ENCODE measurements at places on chromosomes 3 and 15.
A peak's percentile ranks its signal among the peaks of the same experiment; 100 is the strongest.

DNA sequence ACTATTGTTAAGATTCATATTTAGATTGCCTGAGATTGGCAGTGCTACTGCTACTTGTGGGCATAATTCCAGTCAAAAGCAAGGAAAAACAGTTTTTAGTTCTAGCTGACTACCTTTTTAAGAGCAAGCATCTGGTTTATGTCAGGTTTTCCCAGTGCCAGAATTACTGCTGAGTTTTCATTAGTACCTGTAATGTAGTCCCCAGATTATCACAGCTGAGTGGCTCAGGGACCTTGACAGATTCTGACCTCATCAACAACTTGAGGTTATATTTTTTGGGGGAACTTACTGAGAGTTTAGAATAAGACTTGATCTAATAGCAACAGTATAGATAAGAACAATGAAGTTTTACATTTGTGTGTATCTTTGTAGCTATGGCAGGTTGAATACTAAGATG is 31.0 kb downstream of the NXPE3 start:
- no peaks in the 10 kb centered on the region for H3K36me3 ChIP-seq
- no peak overlapping the region for H3K4me3 ChIP-seq
- H3K27ac ChIP-seq: no peak overlapping the region
- H3K27me3 ChIP-seq: no peaks in the 10 kb centered on the region
- peaks cover 25% of the 10 kb centered on the region for H3K4me1 ChIP-seq
- no peak for DNase-seq

GRCh38 chr15:40421246-40422157 is 15.9 kb downstream of the IVD start:
- peaks cover 22% of the 10 kb centered on the region for H3K4me1 ChIP-seq
- no peak overlapping the region for H3K27ac ChIP-seq
- peak; percentile 76 for DNase-seq
- H3K27me3 ChIP-seq: no peaks in the 10 kb centered on the region
- no peaks in the 10 kb centered on the region for H3K36me3 ChIP-seq
- no peak overlapping the region for H3K4me3 ChIP-seq

DNA sequence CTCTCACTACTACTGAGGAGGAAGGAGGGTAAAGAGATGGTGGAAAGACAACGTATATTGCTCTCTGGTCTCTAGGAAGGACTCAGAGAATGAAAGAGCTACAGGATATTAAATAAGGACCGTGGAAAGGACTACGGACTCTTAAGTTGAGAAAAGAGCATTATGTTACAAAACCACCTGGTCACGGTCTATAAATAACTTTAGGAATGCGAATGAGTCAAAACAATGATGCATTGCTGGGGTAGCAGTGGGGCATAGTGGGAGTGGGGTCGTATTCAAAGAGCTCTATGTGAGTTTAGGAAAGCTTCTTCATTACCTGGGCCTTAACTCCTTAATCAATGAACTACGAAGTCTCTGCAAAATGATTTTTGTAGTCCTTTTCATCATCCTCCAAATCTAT is 295.7 kb upstream of the SOX14 start:
- H3K27me3 ChIP-seq: no peaks in the 10 kb centered on the region
- H3K4me3 ChIP-seq: no peak overlapping the region
- H3K4me1 ChIP-seq: no peaks in the 10 kb centered on the region
- no peak overlapping the region for H3K27ac ChIP-seq
- H3K36me3 ChIP-seq: no peaks in the 10 kb centered on the region

DNA sequence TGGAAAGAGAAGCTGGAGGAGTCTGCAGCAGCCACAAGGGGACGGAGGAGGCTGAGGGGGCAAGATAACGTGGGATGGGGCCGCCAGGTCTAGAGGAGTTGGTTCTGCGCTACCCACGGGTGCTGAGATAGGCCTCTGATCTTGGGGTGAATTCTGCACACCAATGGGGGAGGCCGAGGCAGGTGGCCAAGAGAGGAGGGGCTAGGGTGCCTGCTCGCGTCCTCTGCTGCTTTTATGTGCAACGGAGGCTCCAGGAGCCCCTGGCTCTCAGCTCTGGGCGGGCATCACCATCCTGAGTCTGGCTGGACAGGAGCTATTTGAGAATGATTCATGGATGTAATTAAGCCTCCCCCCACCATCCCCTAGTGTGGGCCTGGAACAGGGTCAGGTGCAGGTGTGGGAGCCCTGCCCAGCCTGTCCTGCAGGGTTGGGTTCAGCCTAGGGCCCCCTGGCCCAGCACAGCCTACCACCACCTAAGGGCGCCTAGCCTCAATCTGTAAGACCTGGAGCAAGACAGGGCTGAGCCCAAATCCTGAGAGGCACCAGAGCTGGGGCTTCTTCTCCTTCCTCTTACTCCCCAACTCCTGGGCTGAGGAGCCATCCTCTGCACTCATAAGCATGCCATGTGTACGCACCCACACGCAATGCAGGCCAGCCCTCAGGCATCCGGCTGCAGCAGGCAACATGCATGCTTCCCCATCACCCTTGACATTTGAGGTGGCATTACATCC is 32.3 kb upstream of the SEMA3F start:
- H3K27ac ChIP-seq: no peak overlapping the region
- H3K36me3 ChIP-seq: peaks cover 45% of the 10 kb centered on the region
- peaks cover 10% of the 10 kb centered on the region for H3K4me1 ChIP-seq
- no peak overlapping the region for H3K4me3 ChIP-seq
- H3K27me3 ChIP-seq: no peaks in the 10 kb centered on the region
- peak; percentile 62 for DNase-seq

GRCh38 chr3:49912881-49913281 is 9.2 kb upstream of the MST1R start:
- H3K4me1 ChIP-seq: no peaks in the 10 kb centered on the region
- no peaks in the 10 kb centered on the region for H3K27me3 ChIP-seq
- no peak overlapping the region for H3K4me3 ChIP-seq
- H3K27ac ChIP-seq: no peak overlapping the region
- no peak for DNase-seq
